Astrocyte (in vitro differentiated cells and primary cell): ENCODE measurements at places on chromosomes 6 and 20. TPM values are rescaled to one million over a fixed set of nuclear protein-coding genes. Genes with fewer than 3 reads are reported as not detected.

- no peaks in the 10 kb centered on the region for H3K36me3 ChIP-seq
- H3K4me3 ChIP-seq, result no peak overlapping the region
- DNase-seq, result no peak
- no peaks in the 10 kb centered on the region for H3K27me3 ChIP-seq
Observed at GRCh38 chr6:127634178-127634577, 57.2 kb downstream of the C6orf58 start.

- H3K27ac ChIP-seq, result no peak overlapping the region
- no peak for DNase-seq
- no peaks in the 10 kb centered on the region for H3K27me3 ChIP-seq
- no peaks in the 10 kb centered on the region for H3K4me1 ChIP-seq
Observed at GRCh38 chr20:49904440-49905214, 10.7 kb downstream of the SPATA2 start.

Gene CRISP3
- not detected in 2 replicates for total RNA-seq

Gene OTOR
- total RNA-seq, result not detected in 2 replicates

DNA sequence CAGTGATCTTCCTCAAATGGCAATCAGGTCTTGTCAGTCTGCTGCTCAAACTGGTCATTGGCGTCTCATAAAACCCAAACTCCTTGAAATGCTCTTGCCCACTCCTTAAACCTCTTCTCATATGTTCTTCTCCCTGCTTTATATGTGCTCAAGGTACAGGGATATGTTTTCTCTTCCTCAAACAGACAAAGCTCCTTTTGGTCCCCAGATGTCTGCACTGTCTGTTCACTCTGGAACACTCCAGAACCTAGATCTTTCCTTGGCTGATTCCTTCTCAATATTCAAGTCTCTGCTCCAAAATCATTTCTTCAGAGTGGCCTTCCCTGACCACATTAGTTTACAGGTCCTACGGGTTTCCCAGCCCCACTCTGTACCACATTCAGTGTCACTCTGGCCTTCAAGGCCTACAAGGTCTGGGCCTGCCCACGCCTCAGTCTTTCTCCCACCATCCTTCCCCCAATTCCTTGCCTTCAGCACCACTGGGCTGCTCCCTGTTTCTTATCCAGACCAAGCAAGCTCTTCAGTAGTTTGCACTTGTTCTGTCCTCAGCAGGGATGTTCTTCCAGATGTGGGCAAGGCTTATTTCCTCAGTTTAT, 9.0 kb downstream of the THEMIS start:
- DNase-seq, result no peak
- H3K36me3 ChIP-seq, result no peaks in the 10 kb centered on the region
- no peak overlapping the region for H3K4me3 ChIP-seq

Gene CSTF1
- 28.5 and 30.3 TPM in 2 replicates for total RNA-seq

- peak overlapping the region; percentile 42 for H3K27ac ChIP-seq
- no peaks in the 10 kb centered on the region for H3K4me1 ChIP-seq
- DNase-seq, result peak; percentile 47
- H3K4me3 ChIP-seq, result no peak overlapping the region
Observed at GRCh38 chr6:8047541-8048292, 16.5 kb downstream of the BLOC1S5 start.

DNA sequence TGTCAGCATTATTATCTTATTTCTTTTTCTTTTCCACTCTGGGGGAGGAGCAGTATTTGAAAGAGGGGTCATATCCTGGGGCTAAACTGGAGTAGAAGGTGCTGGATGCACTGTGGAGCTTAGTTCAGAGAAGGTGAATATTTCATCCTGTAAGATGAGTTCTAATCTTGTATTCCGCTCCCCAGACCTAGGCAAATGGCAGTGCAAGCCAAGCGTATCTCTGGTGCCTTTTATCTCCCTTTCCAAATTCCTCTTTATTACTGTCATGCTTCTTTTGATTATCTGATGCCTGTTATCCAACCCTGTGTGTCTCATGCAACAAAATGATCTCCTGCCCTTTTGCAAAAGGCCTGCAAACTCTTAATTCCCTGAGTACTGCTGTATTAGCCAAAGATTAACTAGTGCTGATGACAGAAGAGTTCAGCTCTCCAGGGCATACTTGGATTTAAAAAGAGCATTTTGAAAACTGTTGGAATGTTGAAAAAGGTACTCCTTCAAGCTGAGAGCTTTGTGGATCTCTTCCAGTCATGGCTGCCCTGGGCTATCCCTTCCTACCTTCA, 138.0 kb downstream of the CARMIL1 start:
- peak; percentile 3 for DNase-seq
- no peak overlapping the region for H3K27ac ChIP-seq
- no peaks in the 10 kb centered on the region for H3K27me3 ChIP-seq
- H3K4me1 ChIP-seq, result no peaks in the 10 kb centered on the region

Gene TSPO2
- not detected in 2 replicates for total RNA-seq

Gene TMEM14B
- 52.2 and 52.8 TPM in 2 replicates for total RNA-seq

DNA sequence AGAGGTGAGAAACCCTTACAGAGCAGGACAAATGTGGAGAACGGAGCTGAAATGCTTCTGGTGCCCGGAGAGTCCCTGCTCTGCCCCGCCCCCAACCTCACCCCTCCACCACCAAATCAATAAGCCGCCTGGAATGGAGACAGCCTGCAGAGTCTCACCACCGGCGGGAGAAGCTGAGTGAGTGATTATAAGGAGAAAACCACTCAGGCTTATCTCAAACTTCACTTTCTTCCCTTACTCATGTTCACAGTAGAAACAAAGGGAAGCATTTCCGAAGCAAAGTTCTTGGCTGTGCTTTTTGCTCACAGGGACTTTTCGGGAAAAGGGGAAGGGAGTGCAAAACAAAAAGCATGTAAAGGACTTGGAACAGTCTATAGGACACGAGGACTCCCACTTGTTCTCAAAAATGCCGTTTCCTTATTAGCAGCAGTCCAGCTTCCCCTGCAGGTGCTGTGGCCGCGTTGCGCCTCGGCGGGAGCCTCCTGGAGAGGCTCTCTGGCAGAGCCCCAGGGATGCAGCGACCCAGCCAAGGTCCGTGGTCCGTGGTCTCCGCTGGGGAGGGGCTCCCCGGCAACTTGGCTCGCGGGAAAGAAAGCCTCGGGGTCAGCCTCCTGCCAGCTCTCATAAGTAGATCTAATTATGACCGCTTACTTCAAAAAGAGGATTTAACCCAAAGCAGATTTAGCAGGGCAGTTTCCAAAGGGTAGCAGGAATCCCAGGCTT, 64.8 kb upstream of the TMEM30A start:
- peaks cover 9% of the 10 kb centered on the region for H3K4me1 ChIP-seq
- H3K4me3 ChIP-seq, result peak overlapping the region; percentile 53
- no peaks in the 10 kb centered on the region for H3K27me3 ChIP-seq
- DNase-seq, result peak; percentile 42
- H3K36me3 ChIP-seq, result no peaks in the 10 kb centered on the region

Gene MATN4
- total RNA-seq, result 0.19 and 0.20 TPM in 2 replicates

DNA sequence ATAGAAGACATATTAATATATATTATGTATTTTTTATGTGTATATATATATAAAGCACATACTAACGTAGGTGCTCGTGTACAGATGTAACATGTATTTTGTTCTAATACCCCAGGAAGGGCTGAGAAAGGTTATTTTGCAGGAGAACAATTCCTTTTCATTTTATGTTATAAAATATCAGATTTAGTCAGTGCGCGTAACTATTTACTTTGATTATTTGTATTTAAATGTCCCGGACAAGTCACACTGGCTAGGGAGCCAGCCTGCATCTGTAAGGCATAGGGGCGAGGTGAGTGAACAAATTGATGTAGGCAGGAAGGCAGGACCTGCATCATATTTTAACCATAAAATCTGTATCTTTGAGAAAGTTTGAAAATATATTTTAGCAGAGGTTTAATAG, 74.1 kb downstream of the BMP7 start:
- H3K4me1 ChIP-seq, result peaks cover 14% of the 10 kb centered on the region
- DNase-seq, result no peak
- no peak overlapping the region for H3K27ac ChIP-seq
- peaks cover 3% of the 10 kb centered on the region for H3K27me3 ChIP-seq

GRCh38 chr6:124881898-124882578, 80.2 kb upstream of the RNF217 start:
- H3K27me3 ChIP-seq, result no peaks in the 10 kb centered on the region
- peaks cover 5% of the 10 kb centered on the region for H3K4me1 ChIP-seq
- no peaks in the 10 kb centered on the region for H3K36me3 ChIP-seq
- H3K4me3 ChIP-seq, result no peak overlapping the region
